ENCODE measurements at places on chromosomes 2 and 18.

DNA sequence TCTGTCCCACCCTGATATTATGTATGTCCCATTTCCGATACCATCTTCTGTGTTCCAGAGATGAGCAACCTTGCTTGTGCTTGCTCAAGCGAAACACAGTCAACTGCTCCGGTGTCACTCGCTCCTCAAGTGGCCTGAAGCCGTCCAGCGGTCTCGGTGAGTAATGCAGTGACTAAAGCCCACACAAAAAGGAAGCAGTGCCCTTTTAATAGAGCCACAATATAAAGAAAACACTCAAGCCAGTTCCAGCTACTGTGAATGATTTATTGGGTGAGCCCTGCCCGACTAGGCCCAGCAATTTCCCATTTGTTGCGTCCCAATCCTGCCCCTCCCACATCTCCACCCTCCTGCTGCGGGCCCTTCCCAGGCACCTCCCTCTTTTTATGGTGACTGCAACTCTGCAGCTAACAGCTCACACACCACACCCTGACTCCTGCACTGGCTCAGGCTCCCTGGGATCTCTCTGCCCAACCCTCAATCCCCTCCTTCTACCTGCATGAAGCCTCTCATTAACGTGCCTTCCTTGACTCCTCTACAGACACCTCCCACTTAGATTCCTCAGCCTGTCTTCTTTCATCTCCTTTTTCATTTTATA, 44.2 kb upstream of the DSC1 start:
- peak; percentile 75 for DNase-seq

DNA sequence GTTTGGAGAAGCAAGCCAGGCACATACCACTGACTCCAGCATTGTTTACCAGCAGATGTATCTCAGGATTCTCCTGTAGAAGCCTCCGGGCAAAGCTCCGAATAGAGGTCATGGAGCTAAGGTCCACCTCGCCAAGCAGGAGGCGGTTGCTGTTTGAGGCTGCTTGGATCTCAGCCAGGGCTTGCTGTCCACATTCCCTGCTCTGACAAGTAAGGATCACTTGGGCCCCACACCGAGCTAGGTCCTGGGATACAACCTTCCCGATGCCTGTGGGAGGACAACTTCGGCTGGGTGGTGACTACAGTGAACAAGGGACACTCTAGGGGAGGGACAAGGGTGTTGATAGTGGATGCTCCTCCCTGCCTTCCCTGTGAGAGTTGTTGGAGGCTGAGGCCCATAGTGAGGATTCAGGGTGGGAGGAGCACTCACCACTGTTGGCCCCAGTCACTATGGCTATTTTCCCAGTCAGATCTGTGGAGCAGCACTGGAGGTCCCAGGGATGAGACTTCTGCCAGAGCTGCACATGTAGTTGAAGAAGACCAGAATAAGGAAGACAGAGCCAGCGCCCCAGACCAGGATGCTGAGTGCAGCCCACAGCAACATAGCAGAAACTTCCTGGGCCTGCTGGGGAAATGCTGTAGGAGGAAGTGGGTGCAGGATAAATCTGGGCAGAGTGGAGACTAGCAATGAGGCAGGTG, 8.3 kb downstream of the C2orf81 start:
- DNase-seq: no peak

GRCh38 chr18:51135364-51135763, 62.1 kb downstream of the MEX3C start:
- no peak for DNase-seq

- DNase-seq: no peak
These were observed 909 bp downstream of the NFATC1 start for GRCh38 chr18:79396431-79397246.

DNA sequence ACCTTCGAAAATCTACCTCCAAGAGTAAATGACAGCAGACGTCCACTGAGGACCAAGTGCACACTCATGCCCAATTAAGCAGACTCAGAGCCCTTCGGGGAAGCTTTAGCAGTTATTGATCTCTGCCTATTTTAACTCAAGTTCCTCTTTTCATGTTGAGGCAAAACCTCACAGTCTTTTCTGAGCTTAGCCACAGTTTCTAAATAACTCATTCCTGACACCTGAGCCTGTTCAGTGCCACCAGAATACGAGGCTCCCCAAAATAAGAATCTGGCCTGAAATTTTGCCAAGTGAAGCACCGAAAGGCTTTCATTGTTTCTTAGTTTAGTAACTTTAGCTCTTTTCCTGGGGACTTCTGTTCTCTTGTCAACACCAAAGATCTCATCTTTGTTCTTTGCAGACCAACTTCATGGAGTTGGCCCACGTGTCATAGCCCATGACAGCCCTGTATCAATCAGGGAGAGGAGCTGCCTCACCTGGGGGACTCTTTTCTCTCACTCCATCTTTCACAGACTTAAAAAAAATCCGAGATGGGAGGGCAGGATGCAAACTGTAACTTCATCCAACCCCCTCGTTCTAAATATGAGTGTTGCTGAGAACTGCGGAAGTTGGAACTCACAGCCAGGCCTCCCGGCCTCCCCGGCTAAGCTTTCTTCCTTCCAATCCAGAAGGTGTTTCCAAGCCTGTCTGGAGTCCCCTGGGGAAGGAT, 22.2 kb downstream of the INPP5D start:
- DNase-seq: no peak

DNA sequence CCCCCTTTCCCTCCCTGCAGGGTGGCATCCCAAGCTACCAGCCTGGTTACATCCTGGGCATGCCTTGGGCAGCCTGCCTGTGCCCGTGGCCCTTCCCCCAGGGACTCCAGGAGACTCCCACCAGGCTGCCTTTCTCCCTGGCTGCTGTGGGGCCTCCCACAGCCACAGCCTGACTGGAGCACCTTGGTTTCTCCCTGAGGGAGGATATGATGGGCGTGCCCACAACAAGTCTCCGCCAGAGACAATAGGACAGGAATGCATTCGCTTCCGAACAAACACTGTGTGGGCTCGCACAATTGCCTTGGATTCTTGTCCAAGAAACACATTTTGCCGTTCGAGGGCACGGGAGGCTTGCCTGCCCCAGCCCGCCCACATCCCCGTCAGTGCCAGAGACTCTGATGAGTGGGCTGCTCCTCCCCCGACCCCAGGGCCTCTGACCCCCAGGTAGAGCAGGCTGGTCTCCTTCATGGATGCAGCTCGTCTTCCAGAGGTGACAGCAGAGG, 102.1 kb downstream of the SMAD7 start:
- peak; percentile 88 for DNase-seq

DNA sequence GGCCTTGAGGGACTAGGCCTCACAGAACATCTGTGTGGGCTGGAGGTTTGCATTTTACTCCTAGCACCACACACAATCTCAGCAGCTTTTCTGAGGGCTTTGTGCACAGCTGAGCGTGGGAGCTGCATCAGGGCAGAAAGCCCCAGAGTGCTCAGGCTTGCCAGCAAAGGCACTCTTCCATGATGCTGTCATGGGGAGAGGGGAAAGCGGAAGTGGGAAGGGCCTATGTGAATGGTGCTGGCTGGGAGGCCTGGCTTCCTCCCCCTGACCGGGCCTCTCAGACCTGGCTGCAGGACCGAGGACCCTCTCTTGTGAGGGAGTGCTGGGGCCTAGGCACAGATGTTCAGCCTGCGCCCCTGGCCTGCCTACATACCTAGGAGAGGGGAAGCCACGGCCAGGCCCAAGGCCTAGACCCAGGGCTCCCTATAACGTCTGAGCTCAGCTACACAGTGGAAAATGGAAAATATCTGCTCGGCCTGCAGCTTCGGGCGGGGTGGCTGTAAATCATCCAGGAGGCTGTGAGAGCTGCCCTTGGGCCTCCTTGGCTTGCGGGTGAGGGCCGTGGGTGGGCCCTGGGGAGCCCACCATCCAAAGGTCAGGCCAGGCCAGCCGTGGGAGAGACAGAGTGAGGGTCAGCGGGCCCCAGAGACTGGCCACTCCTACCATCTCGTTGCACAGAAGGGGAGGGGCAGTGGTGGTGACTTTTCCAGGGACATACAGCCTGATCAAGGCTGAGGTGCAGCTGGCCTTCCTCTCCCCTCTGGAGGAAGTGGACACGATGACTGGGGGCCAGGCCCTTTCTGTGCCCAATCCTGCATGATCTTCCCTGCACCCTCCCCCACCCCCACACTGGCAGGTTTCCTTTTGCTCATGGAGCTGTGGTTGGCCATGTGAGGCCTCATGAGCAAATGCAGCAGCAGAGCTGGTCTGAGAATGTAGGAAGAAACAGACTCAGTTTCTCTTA, 22.8 kb downstream of the GLI2 start:
- peak; percentile 42 for DNase-seq

DNA sequence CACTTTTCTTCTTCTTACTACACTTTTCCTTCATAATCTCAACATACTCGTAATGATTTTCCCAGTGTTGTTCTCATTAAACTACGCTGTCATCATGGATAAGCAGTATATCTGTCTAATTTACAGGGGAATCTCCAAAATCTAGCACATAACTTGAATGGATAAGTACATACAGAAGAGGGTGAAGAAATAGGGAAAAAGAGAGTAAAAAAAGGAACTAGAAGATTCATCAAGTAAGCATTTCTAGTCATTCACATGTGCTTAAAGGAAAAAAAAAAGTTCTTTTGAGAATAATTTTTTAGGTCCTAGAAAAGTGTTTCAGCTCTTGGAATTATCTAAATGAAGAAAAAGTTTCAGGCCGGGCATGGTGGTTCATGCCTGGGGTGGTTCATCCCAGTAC, 51.6 kb downstream of the SRBD1 start:
- no peak for DNase-seq

GRCh38 chr18:26227051-26227670, 916 bp downstream of the TAF4B start:
- peak; percentile 16 for DNase-seq

GRCh38 chr2:64792995-64793639, 139.4 kb upstream of the SERTAD2 start:
- DNase-seq: peak; percentile 85

GRCh38 chr18:2104620-2105462, 466.5 kb downstream of the METTL4 start:
- DNase-seq: peak; percentile 44

DNA sequence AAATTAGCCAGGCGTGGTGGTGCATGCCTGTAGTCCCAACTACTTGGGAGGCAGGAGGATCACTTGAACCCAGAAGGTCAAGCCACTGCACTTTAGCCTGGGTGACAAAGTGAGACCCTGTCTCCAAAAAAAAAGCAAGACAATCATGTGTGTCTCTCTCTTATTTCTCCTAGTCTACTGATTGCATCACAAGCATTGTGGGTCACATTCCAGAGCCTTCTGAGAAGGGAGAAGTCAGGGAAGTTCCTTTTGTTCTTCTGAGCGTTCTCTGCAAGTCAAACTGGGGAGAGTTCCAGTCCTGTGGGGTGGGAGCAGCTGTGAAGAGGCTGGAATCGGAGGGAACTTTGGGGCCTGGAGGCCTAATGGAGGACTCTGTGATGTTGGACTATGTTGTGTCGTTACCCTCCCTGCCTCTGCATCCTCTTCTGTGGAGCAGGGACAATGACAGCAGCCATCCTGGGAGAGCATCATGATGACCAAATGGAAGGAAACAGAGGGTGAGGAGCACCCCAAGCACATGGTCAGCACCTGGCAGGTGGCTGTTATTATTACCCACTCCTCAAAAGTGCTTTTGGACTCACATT, 115.4 kb downstream of the MRO start:
- no peak for DNase-seq

GRCh38 chr18:29439398-29439797, 1262.5 kb upstream of the CDH2 start:
- no peak for DNase-seq

- DNase-seq: no peak
These were observed 449.2 kb upstream of the DCC start for GRCh38 chr18:51890762-51891161.

DNA sequence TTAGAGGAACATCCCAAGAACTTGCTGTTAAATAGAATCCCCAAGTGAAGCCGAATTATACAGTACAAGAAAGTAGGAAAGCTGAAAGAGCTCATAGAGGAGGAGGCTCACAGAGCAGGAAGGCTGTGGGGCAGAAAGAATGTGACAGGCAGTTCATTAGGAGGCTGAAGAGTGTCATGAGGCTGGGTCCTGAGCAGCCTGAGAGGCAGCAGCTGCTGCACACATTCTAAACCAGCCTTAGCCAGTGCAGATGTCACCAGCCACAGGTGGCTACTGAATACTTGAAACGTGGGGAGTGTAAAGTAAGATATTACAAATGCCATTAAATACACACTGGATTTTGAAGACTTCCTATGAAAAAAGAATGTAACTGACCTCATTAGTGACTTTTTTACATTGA, 490.2 kb upstream of the KLHL29 start:
- DNase-seq: no peak

- DNase-seq: no peak
These were observed 9.4 kb upstream of the COLEC11 start for GRCh38 chr2:3585261-3586109.

DNA sequence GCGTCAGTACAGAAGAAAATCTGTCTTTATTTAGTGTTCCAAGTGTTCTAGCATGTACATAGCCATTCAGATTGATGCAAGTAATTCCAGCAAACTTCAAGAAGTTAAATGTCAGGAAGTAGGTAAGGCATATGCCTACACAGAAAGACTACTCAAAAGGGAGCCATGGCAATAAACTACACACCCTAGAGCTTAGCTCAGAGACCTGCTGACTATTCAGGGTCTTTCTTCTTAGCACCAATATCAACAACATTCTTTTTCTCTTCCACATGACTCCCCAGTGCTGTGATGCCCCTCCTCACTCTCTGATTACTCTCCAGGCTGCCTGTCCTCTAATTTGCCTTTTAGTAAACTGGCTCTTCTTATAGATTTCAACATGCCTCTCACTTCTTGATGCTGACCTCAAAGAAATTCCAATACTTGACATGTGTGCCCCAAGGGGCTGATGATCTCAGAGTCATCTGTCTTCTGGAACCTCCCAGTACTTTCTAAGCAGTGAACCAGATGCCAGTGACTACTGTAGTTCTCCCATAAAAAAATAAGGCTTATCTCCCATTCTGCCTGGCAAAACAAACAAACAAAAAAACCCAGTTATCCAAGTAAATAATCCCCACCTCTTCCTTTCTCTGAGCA, 909.2 kb upstream of the FANCL start:
- DNase-seq: no peak

- no peak for DNase-seq
These were observed 66.7 kb downstream of the EDAR start for GRCh38 chr2:108922141-108922915.

- DNase-seq: no peak
These were observed 93.8 kb downstream of the AKAIN1 start for GRCh38 chr18:5103286-5103685.

DNA sequence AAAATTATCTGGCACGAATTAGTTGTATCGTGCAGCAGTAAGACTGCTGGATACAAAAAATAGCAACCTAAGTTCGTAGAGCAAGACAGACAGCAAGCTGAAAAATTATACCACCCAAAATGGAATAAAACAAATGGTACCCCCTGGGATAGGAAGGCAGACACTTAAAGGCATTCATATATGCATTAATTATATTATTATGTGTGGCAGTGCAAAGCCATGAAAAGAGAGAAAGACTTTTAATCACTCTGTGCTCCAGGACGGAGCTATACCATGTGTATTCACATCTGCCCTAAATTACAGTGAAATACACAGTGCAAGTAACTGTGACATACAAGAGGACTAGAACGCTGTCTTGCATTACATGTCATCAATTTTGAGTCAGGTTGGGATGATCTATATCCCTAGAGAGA, 235.9 kb downstream of the GULP1 start:
- no peak for DNase-seq

- DNase-seq: no peak
These were observed 24.5 kb downstream of the MFSD6 start for GRCh38 chr2:190432567-190433231.

GRCh38 chr2:72917138-72917876, at the start of gene EMX1:
EMX1 (plus strand) TSS chr2:72917519; CDS start chr2:72917853, 334 bp downstream.
- no peak for DNase-seq

All from kidney capillary endothelial cell (primary cell).